ENCODE measurements at places on chromosomes 6 and 20.

DNA sequence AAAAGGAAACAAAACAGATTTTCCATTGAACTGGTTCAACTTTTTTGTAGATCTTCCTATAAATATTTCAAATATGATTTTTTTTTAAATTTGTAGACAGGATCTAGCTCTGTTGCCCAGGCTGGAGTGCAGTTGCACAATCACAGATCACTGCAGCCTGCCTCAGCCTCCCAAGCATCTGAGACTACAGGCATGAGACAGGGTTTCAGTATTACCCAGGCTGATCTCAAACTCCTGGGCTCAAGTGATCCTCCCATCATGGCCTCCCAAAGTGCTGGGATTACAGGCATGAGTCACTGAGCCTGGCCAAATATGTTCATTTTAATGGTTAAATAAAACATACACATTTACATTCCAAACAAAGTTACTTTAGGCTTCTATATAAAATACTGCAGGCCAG is 33.6 kb downstream of the SAMHD1 start:
- DNase-seq: no peak

DNA sequence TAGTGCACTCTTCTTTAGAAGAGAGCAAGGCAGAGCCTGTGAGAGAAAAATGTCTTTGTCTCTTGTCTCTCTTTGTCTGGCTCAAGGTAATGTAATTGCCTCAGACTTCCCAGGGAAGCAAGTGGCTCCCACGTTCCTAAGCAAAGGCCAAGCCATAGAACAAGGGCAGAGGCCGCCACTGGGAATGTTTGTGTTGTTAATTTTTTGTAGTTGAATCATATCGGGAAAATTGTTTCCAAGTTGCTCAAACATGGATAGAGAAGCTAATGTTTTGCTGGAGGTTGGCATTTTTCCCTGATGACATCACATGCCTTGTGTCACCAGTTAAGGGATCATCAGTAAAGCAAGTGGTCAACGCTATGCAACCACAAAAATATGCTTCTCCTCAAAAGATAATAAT is 211.5 kb upstream of the FOXA2 start:
- no peak for DNase-seq

DNA sequence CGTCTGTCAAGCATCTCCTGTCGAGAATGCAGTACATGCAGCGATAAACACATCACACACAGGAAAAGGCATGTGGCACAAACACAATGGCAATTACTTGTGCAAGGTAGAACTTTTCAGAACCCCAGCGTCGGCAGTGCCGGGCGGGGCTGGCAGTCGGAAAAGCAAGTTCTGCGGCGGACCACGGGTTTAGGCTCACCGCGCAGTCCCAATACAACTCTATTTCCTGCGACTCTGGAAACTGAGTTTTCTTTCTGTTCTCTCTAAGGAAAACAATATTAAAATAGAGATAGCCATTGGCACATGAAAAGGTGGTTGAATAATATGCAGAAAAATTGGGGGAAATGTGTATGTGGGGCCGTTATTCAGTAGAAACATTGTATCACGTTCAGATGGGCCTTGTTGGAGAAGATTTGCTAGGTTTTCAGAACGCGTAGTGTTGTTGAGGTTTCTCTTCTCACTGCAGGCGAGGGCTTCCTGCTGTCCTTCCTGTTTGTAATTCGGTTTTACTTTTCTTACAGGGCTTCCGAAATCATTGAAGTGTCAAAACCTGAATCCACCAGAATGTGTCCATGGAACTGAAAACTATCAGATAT is 369.5 kb downstream of the THBS2 start:
- no peak for DNase-seq

- no peak for DNase-seq
Observed at GRCh38 chr20:61414455-61414991, 162.5 kb downstream of the CDH4 start.

DNA sequence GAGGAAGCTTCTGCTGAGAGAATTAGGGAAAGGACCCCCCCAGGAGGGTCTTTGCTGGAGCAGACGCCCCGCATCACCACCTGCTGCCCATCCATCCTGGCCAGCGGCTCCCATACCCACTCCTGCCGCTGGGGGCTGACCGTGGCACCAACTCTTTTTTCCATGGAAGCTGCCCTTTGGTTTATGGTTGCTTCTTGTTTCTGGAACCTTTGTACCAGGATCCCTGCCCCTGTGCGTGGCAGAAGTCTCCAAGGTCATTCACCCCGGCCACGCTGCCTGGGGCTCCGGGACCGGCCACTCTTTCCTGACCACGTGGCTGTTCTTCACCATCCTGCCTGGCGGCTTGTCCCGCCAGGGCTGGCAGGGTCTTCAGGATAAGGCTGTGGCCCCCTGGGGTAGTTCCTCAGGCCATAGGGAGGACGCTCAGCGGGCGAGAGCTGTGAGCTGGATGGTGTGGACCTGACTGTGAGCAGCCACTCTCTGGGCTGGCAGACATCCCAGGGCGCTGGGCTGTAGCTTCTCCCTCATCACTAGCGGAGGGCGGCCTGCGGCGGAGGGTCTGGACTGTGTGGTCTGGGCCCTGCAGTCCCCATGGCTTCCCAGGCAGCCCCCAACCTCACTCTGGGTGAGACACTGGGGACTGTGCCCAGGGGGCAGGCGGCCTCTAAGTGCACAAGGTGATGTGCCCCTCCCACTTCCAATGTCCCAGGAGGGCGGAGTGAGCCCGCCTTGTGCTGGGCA is 22.8 kb upstream of the RBBP8NL start:
- no peak for DNase-seq

- no peak for DNase-seq
Observed at GRCh38 chr6:148164645-148165044, 178.0 kb upstream of the SASH1 start.

DNA sequence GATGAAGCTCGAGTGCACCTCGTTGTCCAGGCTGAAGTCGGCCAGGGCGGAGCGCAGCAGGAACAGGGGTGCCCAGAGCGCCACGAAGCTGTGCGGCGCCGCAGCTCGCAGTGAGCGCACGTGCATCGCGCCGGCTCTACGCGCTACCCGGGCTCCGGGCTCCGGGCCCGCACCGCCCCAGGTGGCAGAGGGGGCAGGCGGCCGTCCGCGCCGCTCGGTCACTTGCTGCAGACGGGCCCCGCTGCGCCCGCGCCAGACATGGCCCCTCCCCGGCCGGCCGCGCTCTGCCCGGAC is 497 bp downstream of the BMP7 start:
- DNase-seq: no peak

DNA sequence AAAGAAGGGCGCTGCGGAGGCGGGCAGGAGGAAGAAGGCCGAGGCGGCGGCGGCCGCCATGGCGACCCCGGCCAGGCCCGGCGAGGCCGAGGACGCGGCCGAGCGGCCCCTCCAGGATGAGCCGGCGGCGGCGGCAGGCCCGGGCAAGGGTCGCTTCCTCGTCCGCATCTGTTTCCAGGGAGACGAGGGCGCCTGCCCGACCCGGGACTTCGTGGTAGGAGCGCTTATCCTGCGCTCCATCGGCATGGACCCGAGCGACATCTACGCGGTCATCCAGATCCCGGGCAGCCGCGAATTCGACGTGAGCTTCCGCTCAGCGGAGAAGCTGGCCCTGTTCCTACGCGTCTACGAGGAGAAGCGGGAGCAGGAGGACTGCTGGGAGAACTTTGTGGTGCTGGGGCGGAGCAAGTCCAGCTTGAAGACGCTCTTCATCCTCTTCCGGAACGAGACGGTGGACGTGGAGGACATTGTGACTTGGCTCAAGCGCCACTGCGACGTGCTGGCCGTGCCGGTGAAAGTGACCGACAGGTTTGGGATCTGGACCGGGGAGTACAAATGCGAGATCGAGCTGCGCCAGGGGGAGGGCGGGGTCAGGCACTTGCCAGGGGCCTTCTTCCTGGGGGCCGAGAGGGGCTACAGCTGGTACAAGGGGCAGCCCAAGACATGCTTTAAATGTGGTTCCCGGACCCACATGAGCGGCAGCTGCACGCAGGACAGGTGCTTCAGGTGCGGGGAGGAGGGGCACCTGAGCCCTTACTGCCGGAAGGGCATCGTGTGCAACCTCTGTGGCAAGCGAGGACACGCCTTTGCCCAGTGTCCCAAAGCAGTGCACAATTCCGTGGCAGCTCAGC is 780 bp downstream of the ZCCHC3 start:
- peak; percentile 43 for DNase-seq

DNA sequence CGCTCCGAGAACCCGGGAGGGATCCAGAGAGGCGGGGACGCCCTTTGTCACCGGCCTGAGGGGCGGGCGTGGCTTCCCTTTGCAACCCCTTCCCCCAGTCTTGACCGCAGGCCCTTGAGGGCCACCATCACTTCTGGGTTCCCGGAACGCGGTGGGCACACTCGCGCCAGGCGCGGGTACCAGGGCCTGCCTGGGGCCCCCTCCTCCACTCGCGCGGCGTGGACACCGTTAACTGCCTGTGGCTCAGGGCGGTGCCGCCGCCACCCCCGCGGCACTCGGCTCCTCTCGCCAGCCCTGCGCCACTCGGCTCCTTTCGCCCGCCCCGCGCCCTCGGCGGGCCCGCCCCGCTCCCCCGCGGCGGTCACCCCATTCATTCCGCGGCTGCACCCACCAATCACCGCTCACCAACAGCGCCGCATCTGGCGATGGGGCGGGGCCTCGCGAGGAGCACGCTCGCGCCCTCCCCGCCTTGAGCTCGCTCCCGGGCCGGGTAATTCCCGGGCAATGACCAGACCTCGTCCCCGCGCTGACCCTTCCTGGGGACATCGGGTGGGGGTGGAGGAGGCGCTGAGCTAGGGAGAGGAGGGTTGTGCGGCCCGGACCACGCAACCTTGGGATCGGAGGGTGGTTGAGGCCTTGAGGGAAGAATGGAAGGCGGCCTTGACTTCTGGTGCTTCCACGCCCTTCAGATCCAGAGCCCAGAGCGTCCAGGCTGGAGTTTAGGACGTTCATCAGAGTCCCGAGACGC is 10.5 kb upstream of the ELOVL5 start:
- peak; percentile 92 for DNase-seq

GRCh38 chr6:142810952-142811514 is 133.9 kb downstream of the HIVEP2 start:
- no peak for DNase-seq

DNA sequence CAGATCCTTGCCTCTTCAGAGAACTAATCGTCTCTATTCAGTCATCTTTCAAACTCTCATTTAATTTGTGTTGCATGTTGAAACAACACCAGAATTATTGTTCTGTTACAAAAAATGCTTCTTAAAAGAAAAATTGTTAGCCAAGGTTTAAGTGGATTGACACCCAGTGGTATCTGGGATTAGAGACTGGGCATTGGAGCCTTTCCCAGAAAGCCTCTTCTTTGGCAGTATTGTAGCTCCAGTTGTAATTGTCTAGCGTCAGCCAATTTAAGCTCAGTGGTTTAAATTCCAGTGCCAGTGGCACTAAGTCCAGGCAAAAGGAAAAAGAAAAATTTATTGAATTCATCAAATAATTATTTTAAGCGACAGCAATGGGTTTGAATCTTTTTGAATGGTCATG is 801 bp downstream of the CCDC28A start:
- DNase-seq: no peak

- no peak for DNase-seq
Observed at GRCh38 chr6:151317103-151317994, 74.0 kb downstream of the ZBTB2 start.

GRCh38 chr6:3333263-3333662 is 74.5 kb downstream of the PSMG4 start:
- no peak for DNase-seq

GRCh38 chr20:19361790-19362189 is 149.3 kb downstream of the SLC24A3 start:
- no peak for DNase-seq

- no peak for DNase-seq
Observed at GRCh38 chr6:7809346-7809745, 83.4 kb downstream of the BMP6 start.

- DNase-seq: no peak
Observed at GRCh38 chr6:170260686-170261085, 30.2 kb downstream of the DLL1 start.

DNA sequence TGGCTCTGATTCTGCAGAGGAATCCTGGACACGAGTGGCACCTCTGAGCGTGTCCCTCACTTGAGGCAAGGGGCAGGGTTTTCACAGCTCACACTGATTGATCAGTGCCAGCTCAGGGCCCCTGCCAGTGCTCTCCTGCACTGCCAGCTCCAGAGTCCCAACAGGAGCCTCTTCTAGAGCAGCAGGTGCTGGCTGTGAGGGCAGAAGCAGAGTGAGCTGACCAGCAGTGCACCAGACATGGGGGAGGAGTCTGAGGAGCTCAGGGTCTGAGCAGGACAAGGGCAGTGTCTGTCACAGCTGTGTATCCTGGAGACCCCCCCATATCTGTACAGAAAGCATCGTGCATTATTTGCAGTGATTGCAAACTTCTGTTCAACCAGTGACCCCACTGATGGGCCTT is 31.5 kb upstream of the THBS2 start:
- no peak for DNase-seq

- no peak for DNase-seq
Observed at GRCh38 chr6:156988276-156989158, 211.3 kb downstream of the ARID1B start.

GRCh38 chr20:9241232-9241692 is 172.4 kb downstream of the PLCB4 start:
- no peak for DNase-seq

- no peak for DNase-seq
Observed at GRCh38 chr6:158782432-158783166, 36.6 kb downstream of the EZR start.

GRCh38 chr6:135722679-135723078 is 128.8 kb upstream of the PDE7B start:
- DNase-seq: no peak

- no peak for DNase-seq
Observed at GRCh38 chr6:15280028-15280427, 34.2 kb downstream of the JARID2 start.
